Stimulated activated CD8-positive, alpha-beta memory T cell treated with anti-CD3 and anti-CD28 coated beads, Interleukin-15, amount 100 ng/mL, for 4 hours (primary cell): ENCODE measurements at places on chromosomes 13 and 19.

DNA sequence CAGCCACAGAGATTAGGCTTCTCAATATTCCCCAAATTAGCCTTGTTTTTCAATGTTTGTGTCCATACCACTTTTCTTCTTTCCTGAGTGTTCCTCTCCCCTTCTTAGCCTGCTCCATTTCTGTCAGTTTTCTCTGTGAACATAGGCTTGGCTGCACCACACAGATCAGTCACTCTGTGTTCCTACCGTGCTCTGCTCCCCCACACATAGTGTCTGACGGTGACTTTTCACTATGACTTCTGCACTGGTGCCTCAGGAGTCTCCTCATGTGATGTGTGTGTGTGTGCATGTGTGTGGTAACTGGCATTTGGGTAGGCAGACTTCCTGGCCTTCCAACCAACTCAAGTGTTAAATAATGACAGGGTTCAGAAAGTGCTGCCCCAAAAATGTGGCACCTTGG lies 47.9 kb upstream of the MYCBP2 start:
- no peak for DNase-seq

GRCh38 chr13:107097916-107098315 lies 530.0 kb upstream of the ARGLU1 start:
- no peak for DNase-seq

- DNase-seq: no peak
These were observed 3.6 kb upstream of the KLF2 start for GRCh38 chr19:16320987-16321386.

- no peak for DNase-seq
These were observed 11.0 kb downstream of the PRKCG start for GRCh38 chr19:53892981-53893325.

DNA sequence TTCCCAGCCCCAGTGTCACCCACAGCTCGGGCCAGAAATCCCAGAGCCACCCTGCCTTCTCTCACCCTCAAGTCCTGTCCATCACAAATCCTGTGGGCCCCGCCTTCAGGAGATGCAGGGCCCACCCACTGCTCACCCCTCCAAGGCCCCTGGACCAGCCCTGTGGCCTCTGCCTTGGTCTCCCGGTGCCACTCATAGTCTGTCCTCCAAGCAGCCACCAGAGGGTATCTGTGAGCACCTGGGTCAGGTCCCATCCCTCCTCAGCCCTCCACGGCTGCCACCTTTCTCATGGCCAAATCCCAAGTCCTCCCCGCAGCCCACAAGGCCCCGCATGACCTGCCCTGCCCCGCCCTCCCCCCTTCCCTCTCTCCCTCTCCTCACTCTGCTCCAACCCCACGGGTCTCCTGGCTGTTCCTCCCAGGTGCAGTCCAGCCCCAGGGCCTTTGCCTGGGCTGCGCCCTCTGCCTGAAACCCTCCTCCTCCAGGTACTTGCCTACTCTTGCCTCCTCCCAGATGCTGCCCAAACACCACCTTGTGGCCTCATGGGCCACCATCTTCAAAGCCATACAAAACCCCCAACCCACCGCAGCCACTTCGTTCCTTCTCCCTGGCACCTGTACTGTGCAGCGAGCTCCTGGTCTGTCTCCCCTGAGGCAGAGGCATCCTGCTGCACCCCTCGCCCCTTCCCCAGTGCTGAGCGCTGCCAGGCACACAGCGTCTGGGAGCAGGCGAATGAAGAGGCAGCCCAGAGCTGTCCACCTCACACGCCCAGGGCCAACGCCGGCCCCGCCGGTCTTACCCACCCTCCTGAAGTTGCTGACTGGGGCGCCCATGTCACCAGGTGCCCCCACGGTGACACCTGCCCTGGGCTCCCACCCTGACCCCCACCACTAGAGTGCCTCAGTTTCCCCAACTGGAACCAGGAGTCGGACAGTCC lies 13.2 kb upstream of the UQCR11 start:
- no peak for DNase-seq

GRCh38 chr19:49536921-49537462 lies 9.2 kb downstream of the RCN3 start:
- no peak for DNase-seq

DNA sequence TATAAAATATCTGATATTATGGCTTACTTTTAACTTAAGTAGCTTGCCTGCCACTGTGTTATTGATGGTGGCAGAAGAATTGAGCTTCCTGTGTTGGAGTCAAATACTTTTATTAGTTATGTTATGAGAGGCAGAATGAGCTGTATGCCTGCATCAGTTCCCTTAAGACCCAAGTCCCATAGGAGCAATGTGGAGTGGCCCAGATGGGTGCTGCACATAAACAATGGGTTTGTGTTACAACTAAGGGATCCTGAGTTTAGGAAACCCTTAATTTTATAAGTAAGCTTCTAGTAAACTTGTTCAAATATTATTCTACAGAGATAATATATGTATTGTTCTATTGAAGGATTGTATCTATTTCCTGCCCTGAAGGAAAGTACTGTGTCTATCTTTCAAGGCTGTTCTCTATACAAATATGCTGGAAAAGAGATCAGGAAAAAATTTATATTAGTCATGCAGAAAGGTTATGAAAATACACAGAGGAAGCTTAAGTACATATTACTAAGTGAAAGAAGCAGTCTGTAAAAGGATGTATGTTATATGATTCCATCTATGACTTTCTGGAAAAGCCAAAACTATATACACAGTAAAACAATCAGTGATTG lies 2018.0 kb upstream of the PCDH20 start:
- DNase-seq: no peak

- no peak for DNase-seq
These were observed 758.3 kb upstream of the PCDH20 start for GRCh38 chr13:62173958-62174357.

DNA sequence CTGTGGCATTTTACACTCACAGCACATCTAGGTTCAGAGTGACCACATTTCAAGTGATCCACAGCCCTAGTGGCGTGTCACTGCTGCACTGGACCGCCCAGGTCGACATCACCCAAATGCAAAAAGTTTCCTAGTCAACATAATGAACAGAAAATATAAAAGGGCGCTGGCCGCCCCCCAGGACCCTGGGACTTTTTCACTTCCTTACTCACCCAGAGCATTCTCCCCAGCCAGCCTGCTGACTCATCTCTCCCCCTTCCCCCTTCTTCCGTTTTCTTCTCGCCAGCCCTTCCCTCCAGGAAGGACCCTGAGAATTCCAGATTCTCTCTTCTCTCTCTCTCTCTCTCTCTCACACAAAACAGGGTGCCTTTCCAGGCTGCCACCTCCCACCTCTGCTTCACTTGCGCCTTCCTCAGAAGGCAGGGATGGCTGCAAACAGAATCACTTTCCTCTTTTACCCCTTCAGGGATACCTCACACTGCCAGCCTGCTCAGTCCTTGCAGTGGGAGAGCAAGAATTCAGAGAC lies 21.0 kb upstream of the GRWD1 start:
- no peak for DNase-seq

- no peak for DNase-seq
These were observed 455.2 kb upstream of the ZNF507 start for GRCh38 chr19:31890230-31890629.

- no peak for DNase-seq
These were observed 4.6 kb downstream of the SPRY2 start for GRCh38 chr13:80336370-80336769.

DNA sequence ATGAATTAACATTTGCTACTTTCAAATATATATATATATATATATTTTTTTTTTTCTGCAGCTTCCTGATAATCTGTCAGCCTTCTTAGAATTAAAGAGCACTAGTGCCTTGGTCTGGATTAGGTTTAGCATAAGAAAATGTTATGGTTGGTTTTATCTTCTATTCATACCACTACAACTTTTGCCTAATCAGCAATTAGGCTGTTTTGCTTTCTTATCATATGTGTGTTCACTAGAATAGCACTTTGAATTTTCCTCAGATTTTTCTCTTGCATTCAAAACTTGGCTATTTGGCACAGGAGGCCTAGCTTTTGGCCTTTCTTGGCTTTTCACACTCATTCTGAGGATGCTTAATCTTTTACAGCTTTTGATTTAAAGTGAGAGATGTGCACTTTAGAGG lies 1468.1 kb downstream of the PCDH9 start:
- DNase-seq: no peak

DNA sequence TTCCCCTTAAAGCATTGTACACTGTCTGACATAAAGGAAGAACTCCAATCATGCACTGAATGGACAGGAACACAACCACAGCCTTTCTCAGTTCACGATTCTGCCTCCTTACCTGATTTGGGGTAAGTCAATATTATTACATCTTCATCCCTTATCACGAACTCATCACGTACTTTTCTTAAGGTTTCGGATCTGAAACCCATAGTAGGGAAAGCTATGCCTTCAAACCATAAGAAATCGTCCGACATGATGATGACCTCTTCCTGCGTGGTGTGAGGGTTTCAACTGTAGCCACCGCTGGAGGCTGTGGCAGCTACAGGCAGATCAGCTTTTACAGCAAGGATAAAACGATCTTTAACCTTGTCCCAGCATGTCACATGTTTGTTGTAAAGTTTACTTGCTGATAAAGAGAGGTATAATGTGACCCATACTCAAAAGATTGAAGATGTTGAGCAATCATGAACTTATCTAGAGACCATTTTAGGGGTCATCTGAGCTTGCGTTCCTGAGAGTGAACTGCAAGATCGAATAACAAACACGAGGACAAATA lies at the start of gene SULT2A1:
TSS of gene SULT2A1 (minus strand) at position 306 of the 550 bp plus-strand sequence. CDS start at position 248, 58 bp downstream.
- DNase-seq: no peak

DNA sequence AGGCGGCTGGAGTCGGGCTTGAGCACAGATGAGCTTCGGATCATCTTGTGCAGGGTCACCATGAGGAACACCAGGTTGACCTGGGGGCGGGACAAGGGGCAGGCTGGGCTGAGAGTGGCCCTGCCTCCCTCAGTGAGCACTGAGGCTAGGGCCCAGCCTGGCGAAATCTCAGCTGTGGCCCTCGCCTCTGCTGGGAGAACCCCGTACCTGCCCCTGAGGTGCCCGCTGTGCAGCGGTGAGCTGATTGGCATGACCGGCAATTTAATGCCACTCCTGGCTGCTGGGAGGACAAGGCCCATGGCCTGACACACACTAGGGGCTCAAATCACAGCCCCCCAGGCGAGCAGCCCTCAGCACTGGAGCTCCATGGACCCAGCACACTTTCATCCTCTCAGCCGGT lies 19.7 kb upstream of the ASF1B start:
- DNase-seq: no peak

GRCh38 chr19:435056-435706 lies 25.7 kb downstream of the SHC2 start:
- no peak for DNase-seq

DNA sequence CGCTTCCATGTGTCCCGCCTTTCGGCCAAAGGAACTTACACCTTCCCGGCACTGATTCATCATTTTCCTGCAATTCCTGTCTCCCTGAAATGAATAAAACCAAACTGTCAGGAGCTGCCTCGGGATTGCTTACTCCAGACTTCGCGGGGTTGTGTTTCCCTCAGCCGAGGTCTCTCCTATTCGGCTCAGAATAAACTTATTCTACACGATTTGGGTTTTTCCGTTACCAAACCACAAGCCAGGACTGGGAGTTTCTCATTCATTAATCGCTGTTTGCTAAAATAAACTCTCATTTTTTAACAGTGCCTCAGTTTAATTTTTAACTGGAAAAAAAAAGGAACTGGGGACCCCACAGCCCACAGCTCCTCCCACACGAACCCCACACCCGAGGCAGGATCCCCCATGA lies 667 bp downstream of the ZNF878 start:
- DNase-seq: no peak

DNA sequence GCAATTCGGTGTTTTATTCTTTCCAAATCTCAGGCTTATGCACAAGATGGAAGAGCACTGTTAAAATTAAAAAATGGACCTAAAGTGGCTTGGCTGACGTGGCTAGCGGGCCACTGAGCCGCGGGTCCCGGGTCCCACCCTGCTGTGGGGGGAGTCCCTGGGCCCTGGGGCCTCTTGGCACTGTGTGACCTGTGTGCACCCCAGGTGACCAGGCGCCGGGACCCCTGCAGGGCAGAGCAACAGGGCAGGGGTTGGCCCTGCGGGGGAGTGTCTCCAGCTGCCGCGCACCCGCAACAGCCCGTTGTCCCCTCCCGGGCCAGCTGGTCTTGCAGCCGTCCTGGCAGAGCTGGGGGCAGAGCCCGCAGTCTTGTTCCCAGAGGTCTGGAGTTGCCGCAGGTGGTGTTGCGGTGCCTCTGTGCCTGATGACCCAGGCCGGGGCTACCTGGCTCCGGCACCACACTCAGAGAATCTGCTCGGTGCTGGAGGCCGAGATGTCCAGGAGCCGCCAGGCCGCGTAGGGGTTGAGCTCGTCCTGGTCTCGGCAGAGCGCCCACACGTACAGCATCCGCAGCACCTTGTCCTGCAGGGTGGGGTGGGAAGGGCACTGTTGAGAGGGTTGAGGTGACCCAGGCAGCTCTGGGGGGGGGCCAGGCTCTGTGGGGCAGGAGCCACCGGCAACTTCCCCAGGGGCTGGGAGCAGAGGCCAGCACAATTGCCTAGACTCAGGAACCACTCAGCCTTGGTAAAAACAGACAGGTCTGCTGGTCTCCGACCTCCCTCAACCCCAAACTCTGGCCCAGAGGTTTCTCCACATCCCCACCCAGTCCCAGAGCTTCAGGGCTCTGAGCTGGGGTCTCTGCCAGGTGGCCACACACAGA lies 1.0 kb upstream of the CTXN1 start:
- no peak for DNase-seq

- DNase-seq: no peak
These were observed 6.8 kb upstream of the KPTN start for GRCh38 chr19:47490847-47491246.
